ENCODE measurements at places on chromosomes 5 and 9.
A peak's percentile ranks its signal among the peaks of the same experiment; 100 is the strongest.

DNA sequence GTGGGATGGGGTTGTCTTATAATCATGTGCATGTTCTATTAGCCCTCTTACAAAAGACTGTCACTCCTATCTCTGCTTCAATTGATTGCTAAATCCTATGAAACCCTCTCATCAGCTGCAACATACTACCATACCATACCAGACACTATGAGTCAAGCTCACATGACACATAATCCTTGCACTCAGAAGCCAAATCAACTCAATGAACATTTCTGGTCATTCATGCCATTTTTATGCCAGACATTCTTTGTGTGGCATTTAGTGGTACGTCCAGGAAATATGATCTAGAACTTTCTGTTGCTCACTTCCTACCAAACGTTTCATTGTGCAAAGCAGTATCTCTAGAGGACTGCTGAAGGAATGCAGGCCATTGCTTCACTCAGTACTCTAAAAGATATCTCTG is 159.2 kb upstream of the GNA14 start:
- no peak for DNase-seq

GRCh38 chr9:70352802-70353201 is 61.7 kb downstream of the KLF9 start:
- DNase-seq = no peak

- no peak for DNase-seq
Observed at GRCh38 chr9:110954822-110955291, 83.4 kb downstream of the LPAR1 start.

DNA sequence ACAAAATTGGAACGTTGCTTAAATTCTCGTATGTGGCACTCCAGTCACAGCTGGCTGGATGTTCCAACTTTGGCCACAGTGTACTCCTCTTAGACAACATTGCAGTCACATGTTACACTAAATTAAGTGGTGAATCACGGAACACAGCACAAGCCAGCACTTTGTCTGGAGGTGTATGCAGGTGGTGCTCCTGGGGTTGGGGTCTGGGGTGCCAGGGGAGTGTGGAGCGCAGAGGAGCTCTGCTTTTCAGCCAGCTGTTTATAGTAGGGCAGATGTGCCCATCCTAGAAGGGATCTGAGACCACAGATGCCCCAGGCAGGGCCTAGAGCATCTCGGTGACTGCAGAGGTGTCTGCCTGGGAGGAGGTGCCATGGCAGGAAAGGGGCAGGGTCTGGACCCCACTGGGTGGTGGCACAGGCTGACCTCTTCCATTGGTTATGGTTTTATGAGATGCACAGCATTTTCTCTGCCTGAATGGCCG is 82.6 kb downstream of the WNK2 start:
- no peak for DNase-seq

DNA sequence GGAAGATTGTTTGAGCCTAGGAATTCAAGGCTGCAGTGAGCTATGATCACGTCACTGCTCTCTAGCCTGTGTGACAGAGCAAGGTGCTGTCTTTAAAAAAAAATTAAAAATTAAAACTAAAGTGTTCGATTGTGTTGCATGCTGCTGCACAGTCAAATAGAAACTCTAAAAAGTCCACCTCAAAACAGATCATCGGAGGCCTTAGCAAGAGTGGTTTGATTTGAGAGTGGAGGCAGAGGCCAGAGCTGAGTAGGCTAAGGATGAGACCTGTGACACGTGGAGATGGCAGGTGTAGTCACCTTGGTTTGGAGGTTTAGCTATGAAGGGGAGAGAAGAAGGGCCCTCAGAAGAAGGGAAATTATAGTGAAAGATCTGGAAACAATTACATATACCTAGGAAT is 2.8 kb upstream of the PTPDC1 start:
- no peak for DNase-seq

DNA sequence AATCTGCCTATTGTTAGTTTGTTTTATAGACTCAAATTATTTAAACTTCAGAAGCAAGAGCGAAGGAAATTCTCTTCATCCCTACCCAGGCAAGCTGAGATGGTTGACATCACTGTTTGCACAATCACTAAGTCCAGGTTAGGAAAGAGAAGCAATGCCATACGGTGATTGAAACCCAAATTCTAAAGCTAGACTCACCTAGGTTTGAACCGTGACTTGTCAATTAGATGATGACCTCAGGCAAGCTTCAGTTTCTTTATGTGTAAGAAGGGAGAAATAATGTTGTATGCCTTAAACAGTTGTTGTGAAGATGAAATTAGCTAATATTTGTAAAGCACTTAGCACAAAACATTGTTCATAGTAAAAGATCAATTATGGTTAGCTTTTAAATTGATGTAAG is 96.5 kb upstream of the ANKRD55 start:
- no peak for DNase-seq

GRCh38 chr5:154937186-154937717 is 759 bp downstream of the GEMIN5 start:
- DNase-seq = no peak

DNA sequence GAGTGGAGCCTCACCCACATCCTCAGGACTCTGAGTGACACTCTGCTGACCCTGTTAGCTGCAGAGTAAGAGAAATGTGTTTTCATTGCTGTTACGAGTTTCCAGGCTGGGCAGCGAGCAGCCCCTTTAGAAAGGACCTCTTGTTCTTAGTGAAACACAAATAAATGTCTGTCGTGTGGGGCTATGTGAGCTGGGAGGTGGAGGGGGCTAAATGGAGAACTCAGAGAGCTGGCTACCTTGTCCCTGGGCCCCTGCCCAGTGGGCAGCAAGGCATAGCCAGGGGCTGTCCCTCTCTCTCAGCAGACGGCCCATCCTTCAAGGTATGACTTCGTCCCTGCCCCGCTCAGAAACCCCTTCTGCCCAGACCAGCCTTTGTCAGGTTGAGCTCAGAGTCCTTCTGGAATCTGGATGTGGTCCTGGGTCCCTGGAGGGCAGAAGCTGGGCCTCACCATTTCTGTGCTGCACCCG is 10.2 kb downstream of the DCANP1 start:
- DNase-seq = peak; percentile 0

- no peak for DNase-seq
Observed at GRCh38 chr5:58114324-58114723, 345.6 kb downstream of the PLK2 start.

DNA sequence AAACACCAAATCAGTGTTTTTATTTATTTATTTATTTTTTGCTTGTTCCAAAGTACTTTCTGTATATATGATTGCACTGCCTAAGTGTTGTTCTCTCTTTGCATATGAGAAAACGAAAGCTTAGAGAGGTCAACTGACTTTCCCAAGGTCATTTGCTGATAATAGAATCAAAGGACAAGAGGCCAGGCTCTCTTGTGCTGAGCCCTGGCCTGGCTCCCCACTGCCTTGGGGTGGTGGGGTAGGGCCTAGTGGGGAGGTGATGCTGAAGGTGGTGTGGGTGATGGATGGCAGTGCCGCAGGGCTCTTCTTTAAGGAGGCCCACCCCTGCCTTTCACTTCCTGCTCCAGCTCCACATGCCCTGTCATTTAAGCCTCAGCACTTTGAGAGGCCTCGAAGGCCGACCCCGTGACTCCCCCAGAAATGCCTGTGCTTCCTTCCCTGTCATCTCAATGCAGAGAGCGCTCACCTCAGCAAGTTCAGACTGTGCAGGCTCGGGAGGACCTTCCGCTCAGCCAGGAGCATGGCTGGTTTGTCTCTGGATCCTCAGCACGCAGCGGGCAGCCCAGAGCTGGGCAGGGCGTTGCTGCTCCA is 59.5 kb downstream of the SMIM23 start:
- DNase-seq = no peak

DNA sequence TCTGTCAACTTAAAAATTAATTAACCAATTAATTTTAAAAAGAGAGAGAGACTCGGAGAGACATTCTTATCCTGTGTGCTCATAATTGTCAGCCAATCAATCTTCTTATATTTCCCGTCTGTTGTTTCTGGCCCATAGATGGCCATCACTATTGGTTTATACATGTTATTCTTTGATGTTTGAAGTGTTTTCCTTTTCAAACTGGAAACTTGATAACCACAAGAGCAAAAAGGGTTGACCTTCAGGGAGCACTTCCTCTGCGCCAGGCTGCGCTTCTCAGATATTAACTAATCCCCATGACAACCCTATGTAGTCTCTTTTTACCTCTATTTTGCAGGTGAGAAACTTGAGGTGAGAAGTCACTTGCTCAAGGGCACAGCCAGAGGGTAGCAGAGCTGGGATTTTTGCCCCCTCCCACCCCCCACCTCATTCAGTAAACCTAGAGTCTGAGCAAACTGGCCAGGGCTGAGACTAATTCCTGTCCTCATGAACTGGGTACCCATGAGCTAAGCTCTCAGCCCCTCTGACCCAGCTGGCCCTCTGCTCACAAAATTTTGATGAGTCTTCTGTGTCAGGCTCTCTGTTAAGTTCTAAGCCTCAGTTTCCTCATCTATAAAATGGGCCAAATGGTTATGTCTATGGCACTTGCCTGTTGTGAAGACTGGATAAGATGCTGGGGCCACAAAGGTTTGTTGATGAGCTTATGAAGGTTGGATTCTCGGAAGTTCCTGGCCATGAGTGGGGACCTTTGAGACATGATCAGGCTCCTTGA is 86.0 kb upstream of the SH3PXD2B start:
- DNase-seq = no peak

DNA sequence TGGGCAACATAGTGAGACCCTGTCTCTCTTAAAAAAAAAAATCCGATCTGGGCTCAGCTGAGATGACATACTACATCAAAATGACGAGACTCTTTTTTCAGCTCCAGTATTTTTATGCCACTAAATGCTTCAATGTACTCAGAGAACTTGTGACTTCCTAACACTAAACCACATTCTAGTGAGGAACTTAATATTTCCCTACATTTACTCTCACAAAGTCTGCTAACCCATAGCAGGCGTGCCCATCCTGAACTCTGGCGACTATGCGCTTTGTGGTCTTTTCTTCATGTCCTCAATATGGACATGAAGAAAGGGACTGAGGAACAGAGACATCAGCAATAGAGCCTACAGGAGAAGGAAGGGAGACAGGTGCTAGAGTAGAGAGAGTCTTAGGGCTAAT is 41.3 kb downstream of the ITK start:
- DNase-seq = no peak

GRCh38 chr5:144276034-144276822 is 105.6 kb downstream of the KCTD16 start:
- DNase-seq = no peak

- peak; percentile 62 for DNase-seq
Observed at GRCh38 chr9:114718801-114719221, 36.8 kb upstream of the TEX48 start.

- DNase-seq = no peak
Observed at GRCh38 chr5:139825690-139826089, 30.1 kb downstream of the PSD2 start.

- no peak for DNase-seq
Observed at GRCh38 chr5:14149672-14150274, 6.6 kb downstream of the TRIO start.

- DNase-seq = no peak
Observed at GRCh38 chr5:6730407-6730806, 17.2 kb downstream of the TENT4A start.

DNA sequence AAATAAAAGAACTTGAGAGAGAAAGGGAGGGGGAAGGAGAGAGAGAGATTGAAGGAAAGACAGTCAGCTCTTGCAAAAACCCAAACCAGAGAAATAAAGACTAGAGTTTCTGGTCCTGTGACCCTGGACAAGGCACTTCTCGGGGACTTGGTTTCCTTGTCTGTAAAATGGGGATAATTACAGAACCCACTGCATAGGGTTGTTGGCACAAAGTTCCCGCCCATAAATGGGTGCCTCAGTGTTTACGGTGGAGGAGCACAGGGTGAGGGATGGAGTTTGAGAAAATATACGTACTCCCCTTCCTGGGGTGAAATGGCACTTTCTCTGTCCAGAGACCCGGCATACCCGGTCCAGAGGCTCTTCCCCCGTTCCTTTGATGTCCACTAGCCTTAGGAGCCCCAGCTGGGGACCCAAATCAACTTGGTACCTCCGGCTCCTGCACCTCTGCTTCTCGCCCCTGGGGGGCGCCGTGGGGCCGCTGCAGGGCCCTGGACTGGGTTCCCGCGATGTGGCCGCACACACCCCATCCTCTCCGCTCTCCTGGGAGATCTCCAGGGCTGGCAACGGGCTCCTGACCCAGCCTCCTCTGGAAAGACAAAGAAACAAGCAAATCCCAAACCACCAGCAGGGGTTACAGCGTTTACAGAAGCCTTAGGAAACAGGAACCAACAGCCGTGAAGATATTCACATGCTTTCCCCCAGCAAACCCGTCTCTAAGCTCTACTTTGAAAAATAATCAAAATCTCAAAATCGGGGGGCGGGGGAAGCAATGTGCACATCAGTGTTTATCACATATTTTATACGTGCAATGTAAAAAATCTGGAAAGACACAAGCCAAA is 26.3 kb downstream of the PTGES start:
- peak; percentile 47 for DNase-seq

GRCh38 chr5:124783794-124784193 is 37.4 kb upstream of the ZNF608 start:
- no peak for DNase-seq

GRCh38 chr5:42811591-42812446 is at the start of gene SELENOP:
TSS of gene SELENOP (minus strand) at chr5:42811892. CDS start at chr5:42808353, 3,539 bp downstream.
- no peak for DNase-seq

GRCh38 chr5:128241051-128241695 is 157.6 kb downstream of the SLC12A2 start:
- no peak for DNase-seq

GRCh38 chr5:67623078-67623477 is 426.5 kb upstream of the CD180 start:
- DNase-seq = no peak

DNA sequence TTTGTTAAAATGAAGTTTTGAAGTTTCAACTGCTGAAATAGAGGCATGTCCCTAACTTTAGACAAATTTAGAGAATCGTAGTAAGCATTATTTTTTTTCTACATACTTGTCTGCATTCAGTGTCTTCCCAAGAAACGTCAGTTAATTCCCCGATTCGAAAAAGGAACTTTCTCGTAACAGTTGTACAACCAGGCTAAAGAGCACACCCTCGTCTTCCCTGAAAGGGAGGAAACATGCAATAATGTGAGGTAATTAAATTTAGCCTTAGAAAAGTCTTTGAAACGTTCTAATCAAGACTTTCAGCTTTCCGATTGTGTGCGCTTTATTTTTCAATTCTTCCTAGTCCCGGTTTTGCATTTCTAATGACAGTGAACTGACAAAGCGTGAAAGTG is 374 bp upstream of the SLC1A3 start:
- DNase-seq = no peak

- no peak for DNase-seq
Observed at GRCh38 chr5:16596581-16596940, 20.2 kb downstream of the RETREG1 start.

GRCh38 chr9:431701-432100 is 217.0 kb downstream of the DOCK8 start:
- DNase-seq = no peak
